Right renal pelvis (tissue), 4 donors: ENCODE measurements at places on chromosomes 5 and 9.

DNA sequence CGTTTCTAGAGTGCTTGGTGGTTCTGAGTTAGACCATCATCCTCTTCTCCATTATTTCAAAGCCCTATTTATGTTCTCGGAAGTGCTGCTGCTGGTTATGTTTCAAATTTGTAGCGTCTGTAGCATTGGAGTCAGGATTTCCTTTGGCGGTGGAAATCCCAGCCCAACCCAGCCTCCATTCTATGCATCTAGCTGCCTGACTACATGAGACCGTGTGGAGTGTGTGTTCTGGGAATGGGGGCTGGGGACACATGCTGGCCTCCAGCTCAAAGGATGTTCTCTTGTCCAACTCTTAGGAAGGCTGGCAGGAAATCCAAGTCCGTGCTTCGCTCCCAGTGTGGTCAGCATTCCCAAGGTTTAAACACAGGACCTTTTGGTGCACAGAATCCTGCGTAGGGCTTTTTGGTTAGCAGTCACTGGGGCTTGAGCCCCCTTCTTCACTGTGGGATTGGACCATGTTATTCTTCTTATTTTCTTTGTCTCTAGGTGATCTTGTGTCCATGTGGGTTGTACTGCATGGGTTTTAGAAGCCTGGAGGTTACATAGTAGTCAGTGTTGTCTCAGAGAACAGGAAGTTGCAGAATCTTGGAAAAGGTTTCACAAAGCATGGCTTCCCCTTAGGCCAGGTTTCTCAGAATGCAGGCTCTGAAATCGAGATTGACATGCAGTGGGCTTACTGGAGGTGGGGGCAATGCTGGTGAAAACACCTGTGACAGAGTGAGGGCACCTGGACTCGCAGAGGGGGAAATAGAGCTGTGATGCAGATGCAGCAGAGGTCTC, 132.2 kb downstream of the ARHGAP26 start:
- no peak for DNase-seq

DNA sequence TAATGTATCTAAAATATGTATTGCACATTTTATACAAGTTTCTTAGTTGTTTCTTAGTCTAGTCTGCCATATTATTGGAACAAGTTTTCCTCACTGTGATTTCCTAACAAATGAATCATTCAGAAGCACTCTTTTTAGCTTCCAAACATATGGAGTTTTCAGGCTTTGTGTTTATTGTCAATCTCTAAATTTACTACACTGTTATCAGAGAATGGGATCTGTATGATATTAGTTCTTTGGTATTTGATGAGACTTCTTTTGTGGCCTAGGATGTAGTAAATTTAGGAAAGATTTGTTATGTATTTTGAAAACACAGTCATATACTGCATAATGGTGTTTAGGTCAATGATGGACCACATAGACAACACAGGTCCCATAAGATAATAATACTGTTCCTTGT, 25.7 kb downstream of the SREK1IP1 start:
- DNase-seq = no peak

GRCh38 chr9:122246666-122247065, 17.9 kb upstream of the LHX6 start:
- no peak for DNase-seq

GRCh38 chr5:134088291-134088690, 26.2 kb upstream of the TCF7 start:
- DNase-seq = no peak

GRCh38 chr9:79201636-79202035, 370.1 kb upstream of the TLE4 start:
- no peak for DNase-seq

DNA sequence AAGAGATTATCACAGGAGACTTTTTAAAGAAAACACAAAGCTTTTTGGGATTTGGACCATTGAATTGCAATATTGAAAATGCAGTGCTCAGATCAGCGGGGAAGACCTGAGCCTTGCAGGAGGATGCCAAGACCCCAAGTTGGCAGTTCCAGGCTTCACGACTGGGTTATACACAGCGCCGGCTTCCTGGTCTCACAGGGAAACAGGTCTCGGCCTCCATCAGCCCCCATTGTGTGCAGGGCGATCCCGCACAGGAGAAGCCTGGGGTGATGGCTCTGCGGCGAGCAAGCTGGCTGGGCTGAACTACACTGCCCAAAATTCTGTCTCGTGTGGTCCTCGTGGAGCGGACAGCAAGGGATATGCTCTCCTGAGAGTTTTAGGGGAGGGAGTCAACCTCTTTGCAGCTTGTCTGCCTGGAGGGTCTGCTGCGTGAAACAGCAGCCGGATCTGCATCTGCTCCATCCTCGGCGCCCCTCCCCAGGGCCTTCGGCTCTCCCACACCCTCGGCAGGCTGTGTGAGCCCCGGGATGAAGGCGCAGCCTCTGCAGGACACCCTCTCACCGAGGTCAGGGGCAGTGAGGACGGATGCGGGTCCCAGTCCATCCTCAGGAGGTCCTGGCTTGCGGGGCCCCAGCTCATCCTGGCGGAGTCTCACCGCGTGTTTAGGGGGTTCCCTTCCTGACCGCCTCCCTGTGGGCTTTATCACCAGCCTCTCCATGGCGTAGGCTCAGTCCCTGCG, 60.6 kb downstream of the NSUN2 start:
- DNase-seq = no peak

DNA sequence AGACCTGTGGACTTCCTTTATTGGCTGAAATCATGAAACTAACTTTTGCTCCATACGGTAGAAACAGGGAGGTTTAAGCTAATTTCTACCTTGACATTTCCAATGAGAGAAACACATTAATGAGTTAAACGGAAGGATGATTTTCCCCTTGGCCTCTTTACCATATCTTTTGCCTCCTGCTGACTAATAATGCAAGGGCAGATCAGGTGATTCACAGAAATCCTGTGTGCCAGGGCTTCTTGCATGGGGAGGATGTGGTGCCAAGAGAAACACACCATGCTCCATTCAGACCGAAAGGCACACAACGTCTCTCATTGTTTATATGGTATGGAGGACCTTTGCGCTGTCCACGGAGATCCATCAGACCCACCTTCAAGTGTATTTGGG, 17.4 kb upstream of the PRLR start:
- DNase-seq = no peak

GRCh38 chr5:139648205-139649081, at the start of gene CXXC5:
TSS of gene CXXC5 (plus strand) at chr5:139648349. CDS start at chr5:139680524, 32,175 bp downstream.
- no peak for DNase-seq

- DNase-seq = no peak
Observed at GRCh38 chr5:111385970-111386831, 126.1 kb downstream of the STARD4 start.

- DNase-seq = no peak
Observed at GRCh38 chr9:69621730-69622460, 50.3 kb downstream of the APBA1 start.

DNA sequence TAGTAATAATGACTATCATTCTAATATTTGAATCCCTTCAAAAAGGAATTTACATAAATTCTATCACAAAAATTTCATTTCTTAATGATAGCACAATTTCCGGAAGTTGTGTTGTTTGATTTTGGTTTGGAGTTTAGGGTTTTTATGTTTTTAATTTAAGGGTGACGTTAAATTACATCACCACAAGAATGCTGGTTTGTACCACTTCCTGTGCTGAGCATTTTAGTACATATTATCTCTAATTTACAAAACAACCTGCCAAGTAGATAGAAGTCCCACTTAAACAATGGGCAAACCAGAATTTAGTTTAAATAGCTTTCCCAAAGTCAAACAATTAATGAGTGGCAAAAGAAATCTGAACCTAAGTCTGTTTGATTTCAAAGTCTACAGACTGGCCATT, 63.4 kb downstream of the DENND1A start:
- DNase-seq = no peak

DNA sequence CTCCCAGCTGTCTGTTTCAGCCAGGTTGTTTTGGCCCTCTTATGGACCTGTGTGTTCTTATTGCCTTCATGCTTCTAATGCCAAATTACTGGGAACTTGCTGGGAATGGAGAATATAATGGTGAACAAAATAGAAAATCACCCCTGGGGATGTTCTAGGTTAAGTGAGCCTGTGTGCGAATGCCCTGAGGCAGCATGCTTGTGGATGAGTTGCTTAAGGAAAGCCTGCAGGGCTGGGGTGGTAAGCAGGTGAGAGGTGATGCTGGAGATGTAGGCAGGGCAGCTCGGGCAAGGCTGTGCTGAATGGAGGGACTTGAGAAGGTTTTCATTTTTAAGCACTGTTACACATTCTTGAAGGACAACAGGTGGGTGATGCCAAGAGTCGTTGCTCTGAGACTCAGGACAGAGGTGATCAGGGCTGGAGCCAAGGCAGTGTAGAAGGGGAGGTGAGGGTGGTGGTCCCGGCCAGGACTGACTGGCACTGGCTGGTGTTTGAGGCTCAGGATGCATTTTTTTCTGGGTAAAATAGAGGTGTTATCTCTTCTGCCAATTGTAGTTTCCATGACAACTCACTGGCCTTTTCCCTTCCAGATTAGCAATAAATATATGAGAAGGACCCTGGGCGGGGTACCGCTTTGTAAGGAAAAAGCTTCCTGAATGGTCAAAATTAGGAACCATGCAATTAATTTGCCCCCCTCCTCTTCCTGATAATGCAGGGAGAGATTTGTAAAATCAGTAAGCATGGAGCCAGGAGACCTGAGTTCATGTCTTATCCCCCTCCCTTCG, 342.8 kb downstream of the ICE1 start:
- no peak for DNase-seq

- no peak for DNase-seq
Observed at GRCh38 chr5:83015676-83016075, 61.5 kb downstream of the TMEM167A start.

- DNase-seq = no peak
Observed at GRCh38 chr5:150303070-150303615, 438 bp upstream of the ARSI start.

- no peak for DNase-seq
Observed at GRCh38 chr9:115296831-115297565, 179.0 kb upstream of the TNC start.

- DNase-seq = no peak
Observed at GRCh38 chr5:105414067-105414466, 1851.5 kb upstream of the NUDT12 start.

DNA sequence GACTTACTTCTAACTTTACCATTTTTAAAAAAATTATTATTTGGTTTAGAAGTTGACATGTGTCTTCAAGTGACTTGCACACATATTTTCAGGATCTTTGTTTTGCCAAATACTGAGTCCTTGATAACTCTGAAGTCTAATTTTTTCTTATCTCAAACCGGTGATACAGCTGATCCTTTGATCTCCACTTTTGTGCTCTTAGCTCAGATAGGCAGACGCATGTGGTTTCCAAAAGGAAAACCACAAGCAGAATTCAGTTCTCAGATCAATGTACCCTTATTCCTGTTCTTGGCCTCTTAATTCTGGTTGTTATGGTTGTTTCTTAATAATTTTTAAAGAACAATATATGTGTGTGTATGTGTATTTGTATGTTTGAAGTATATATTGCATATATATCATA, 238.3 kb upstream of the EDIL3 start:
- DNase-seq = no peak

DNA sequence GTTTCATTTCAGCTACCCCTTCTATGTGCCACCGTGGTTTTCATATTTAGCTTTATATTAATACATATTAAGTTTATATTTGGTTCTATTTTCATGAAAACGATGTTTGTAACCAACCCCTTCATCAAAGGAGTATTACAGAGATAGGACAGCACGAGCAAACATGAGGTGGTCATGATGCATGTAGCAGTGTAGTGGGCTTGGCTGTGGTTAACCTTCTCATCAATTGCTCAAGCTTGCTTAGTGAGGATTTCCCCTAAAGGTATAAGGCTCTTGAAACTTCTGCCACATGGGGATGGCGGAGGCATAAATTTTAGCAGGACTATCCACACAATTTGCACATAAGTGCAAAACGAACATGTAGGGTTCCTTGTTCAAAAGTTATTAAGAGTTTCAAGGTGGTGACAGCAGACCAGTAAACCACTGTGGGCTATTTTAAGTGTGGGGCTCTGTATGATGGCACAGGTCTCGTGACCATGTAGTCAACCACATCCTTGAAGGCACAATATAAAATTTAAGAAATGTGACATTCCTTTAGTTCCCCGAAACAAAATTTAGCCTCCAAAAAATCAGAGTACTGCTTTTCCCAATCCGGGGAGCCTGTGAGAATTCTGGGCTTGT, 24.8 kb downstream of the TMEM174 start:
- DNase-seq = no peak

GRCh38 chr9:128757602-128758001, 14.1 kb downstream of the ZER1 start:
- DNase-seq = no peak

GRCh38 chr5:138659561-138659960, 84.4 kb upstream of the HSPA9 start:
- no peak for DNase-seq

GRCh38 chr9:136531186-136531903, 14.5 kb downstream of the NOTCH1 start:
- no peak for DNase-seq

GRCh38 chr9:10208691-10209069, 404.1 kb downstream of the PTPRD start:
- DNase-seq = no peak

DNA sequence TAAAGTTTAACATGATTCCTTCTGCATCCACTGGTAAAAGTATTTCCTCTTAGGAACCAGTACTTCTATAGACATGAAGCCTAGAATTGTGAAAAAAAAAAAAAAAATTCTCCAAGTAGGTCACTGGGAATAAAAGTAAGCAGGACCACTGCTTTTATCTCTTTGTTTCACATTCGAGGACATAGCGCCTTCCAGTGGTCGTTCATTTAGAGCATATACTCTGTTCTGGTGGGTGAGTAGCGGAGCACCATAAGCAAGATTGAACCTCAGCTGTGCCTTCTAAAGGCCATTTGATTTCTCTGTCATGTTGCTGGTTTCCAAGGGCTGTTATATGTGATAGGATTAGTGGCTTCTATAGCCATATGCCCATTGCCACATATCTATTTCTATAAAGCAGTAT, 393.1 kb downstream of the TMEM232 start:
- no peak for DNase-seq

DNA sequence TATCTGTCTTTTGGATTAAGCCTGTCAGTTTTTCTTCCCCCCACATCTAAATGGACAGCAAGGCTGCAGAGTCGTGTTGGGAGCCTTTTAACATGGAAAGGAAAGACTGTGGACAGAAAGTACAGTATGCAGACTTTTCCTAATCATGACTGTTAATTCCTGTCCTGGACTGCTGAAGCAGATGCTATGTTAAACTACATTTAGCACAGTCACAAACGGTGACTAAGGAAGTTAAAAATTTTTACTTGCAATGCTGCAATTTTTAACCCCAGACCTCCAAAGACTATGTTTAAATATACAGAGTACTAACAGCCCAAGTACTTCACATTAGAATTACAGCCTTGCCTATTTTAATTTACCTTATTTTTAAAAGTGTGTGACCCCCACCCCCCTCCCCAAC, 51.8 kb downstream of the ELAVL2 start:
- no peak for DNase-seq

DNA sequence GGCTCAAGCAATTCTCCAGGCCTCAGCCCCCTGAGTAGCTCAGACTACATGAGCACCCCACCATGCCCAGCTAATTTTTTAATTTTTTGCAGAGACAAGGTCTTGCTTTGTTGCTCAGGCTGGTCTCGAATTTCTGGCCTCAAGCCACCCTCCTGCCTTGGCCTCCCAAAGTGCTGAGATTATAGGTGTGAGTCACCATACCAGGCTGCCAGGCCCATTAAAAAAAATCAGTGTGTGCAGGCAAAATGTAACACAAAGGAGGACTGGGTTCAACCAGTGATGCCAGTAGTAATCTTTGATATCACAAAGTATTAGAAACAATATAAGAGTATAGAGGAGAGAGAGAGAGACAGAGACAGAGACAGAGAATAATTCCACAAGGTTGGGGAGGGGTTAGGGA, 322.7 kb downstream of the MSX2 start:
- no peak for DNase-seq

GRCh38 chr9:81826517-81826906, 101.7 kb upstream of the SPATA31D4 start:
- DNase-seq = no peak
